ENCODE measurements at places on chromosomes 4 and X.

GRCh38 chr4:166290426-166290825, 417.4 kb downstream of the TLL1 start:
- DNase-seq, result no peak

GRCh38 chrX:38220024-38220414, 652 bp downstream of the SRPX start:
- DNase-seq, result peak; percentile 41

DNA sequence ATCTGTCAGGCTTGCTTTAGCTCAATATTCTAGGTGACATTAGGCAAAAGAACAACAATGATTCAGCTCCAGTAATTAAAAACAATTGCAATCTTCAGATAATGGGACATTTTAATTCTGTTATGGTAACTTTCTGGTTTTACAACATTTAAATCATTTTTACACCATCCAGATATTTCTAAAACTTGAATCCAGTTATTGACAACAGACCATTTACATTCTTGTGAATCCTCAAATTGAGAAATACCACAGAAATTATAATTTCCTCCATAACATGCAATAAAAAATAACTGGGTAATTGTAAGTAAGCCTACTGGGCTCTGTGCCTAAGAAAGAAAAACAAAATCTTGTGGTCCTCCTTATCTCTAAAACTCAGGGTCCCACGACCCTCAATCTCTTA, 195.0 kb upstream of the S100G start:
- DNase-seq, result no peak

DNA sequence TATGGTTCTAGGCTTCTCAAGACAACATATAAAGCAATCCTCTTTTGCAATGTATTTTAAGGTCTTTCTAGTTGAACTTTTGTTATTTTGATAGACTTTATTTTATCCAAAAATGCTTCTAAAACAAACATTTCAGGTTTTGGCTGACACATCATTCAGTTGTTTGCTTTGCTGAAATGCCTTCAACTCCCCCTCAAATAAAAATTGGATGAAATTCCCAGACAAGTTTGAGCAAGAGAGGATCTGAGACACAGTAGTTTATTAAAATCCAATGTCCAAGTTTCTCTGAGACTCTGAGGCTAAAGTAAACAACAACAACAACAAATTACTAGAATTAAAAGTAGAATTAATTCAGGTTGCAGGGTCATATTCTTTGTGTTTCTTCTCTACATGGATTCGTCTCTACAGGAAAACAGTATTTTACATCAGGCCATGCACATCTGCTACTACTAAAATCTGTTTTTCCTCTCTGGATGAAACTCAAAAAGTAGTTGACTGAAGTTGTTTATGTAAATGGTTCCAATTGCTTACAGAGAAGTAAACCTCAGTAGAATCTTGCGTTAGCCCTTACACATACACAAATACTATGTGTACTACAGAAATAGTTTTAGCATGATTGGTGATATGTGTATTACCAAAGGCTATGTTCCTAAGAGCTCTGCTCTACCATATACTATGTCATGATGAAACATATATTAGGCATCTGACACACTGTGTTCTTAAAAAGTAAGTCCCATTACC, 64.9 kb downstream of the PRSS12 start:
- DNase-seq, result no peak

DNA sequence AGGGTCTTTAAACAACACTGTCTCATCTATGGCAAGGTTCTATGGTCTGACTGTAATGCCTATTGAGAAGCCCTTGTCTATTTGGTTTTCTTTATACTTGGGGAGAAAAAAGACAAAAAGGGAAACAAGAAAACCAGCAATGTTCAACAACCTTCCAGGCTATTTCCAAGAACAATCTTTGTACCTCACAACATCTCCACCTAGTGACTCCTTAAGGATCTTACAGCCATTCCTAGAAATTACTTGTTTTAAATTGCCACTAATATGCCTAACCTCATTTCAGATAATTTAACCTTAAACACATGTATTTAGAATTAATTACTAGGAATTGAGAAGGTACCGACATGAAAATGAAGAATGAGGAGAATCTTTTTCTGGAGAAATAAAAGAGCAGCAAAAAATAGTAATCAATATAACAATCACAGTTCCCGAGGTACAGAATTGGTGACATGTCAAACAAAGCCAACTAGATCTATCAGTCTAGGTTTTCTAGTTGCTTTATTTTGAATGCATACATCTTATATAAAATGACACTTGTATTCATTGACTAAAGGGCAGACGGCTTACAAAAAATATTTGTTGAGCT, 1.6 kb upstream of the RBM46 start:
- DNase-seq, result peak; percentile 35
